ENCODE measurements at places on chromosomes 12 and 14.
A peak's percentile ranks its signal among the peaks of the same experiment; 100 is the strongest.

GRCh38 chr12:66491853-66492252 lies 187.0 kb downstream of the GRIP1 start:
- DNase-seq = no peak

DNA sequence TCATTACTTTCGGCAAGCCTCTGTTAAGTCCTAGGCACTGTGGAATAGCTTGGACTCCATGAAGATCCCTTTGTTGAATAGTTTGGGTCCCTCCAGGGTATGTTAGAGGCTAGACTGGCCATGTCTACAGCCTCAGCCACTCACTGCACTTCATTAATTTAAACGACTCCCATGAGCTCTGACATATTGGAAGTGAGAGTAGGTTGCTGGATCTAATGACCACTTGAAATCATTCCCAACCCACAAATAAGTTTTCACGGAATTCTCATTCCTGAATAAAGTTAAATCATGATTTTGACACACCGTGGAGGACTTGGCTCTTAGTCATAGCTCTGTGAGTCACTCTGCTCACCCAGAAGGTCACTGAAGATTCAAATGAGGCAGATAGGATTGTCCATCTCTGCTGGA lies 21.4 kb upstream of the APPL2 start:
- DNase-seq = peak; percentile 96

DNA sequence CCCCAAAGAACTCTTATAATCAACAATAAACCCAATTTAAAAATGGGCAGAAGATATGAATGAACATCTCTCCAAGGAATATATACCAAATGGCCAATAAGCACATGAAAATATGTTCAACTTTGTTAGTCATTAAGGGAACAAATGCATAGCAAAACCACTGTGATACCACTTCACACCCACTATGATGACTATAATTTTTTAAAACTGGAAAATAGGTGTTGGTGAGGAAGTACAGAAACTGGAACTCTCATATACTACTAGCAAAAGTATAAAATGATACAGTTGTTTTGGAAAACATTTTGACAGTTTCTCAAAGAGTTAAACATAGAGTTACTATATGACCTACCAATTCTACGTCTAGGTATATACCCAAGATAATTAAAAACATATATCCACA lies 9.4 kb upstream of the HEATR5A start:
- DNase-seq = no peak

- peak; percentile 83 for DNase-seq
These were observed 189.7 kb downstream of the ETV6 start for GRCh38 chr12:11839091-11839641.

DNA sequence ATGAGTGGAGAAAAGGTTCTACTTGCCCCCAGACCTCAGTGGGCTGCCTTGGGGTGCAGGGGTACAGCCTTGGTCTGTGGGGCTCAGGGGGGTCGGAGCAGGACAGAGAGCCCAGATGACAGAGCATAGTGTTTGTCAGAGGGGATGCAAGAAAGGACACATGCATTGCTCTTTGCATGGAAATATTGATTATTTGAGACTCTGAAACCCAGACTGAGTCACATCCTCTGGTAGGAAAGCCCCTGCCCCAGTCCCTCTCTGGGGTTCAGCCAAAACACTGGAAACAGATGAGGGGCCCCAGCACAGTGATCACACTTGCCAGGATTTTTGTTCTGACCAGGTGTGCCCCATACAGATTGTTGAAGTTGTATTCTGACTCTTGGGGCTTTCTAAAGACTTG lies 1094.4 kb downstream of the BCL11B start:
- no peak for DNase-seq

DNA sequence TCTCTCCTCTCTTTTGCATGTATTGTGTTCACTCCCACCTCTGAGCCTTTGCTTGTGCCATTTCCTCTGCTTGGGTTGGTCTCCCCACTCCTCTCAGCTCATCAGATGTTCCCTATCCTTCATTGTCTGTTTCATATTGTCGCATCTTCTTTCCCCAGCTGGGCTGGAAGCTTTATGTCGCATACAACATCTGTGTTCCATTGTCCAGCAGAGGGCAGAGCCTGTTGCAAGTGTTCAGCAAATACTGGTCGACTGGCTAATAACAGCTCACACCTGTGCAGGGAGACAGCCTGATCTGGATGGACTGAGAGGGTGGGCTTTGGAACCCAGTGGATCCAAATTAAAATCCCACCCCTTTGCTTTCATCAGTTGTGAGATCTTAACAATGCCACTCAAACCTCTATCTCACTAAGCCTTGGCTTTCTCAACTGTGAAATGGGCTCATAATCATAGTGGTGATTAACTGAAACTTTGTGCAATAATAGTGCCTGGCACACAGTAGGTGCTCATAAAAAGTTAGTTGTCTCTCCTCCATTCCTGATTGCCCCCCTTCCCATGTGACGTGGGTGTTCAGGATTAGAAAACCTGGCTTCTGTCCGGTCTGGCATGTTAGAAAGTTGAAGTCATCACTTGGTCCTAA lies 75.8 kb downstream of the RIN3 start:
- DNase-seq = no peak

- no peak for DNase-seq
These were observed 13.3 kb upstream of the PLEKHG6 start for GRCh38 chr12:6297170-6297569.

DNA sequence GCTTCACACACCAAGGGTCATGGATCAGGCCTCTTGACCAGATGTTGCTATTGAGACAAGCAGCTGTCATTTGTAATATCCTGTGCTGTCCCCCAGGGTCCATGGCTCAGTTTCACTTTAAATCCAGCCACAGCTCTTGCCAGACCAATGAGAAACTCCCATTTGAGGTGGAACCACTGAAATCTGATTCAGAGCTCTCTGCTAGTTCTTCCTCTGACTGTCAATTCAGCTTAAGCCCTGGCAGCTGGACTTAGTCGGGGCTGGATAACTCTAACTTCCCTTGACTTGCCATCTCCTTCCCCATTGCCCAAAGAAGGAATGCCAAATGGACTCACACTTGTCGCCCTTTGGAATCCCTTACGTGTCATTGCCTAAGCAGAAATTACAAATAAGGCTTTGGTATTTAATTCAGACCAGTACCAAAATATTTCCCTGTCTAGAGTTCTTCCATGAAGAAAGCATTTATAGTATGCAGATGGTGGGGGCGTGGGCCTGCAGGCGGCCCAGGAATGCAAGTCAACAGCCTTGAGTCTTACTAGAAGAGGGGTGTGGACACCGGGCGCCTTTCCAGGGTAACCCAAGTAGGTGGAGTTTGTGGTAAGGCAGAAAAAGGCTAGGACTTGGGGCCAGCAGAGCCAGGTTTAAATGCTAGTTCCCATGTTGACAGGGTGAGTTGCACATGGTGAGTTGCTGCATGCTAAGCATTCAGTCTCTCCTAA lies 96.9 kb upstream of the TMPO start:
- DNase-seq = peak; percentile 99

DNA sequence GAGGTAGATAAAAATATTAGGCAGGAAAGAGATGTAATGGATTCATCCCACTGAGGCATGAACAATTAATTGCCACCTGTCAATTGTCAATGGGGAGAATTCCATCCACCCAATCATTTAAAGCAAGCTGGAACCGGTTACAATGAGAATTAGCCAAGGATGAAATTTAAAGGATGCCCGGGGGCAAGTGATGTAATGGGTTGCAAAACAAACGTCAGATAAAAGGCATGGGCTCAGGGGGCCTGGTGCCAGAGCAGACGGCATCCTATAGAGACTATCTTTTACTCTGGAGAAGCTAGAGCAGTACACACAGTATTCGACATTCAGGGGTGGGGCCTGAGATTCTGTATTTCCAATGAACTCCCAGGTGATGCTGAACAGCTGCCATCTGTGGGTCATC lies 80.5 kb upstream of the ZFP36L1 start:
- DNase-seq = no peak

- no peak for DNase-seq
These were observed 435.4 kb upstream of the STXBP6 start for GRCh38 chr14:25485381-25485780.

DNA sequence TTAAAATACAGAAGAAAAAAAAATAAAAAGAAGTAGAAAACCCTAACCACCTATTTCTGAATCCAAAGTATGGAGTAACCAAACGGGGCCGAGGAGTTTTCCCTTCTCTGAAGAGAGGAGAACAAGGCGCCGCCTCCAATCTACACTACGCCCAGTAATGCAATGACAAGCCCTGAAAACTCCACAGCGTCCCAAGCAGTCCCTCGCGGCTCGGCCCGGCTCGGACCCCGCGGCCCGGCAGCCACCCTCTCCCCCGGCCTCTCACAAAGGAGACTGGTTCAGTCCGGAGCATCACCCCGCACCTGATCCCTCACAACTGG lies 371 bp downstream of the CHD8 start:
- DNase-seq = no peak

DNA sequence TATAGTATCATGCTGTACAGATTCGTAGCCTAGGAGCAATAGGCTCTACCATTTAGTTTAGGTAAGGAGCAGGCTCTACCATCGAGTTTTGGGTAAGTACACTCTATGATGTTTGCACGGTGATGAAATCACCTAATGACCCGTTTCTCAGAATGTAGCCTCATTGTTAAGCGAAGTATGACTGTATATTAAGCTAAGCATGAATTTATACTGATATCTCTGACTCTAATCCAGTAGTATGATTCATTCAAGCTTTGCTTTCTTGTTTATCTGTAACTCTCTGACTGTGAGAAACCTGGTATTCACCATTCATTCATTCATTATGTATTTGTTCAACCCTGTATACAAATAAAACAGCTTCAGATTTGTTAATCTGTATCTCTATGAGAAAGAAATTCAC lies 283.9 kb upstream of the PRICKLE1 start:
- DNase-seq = peak; percentile 74

GRCh38 chr14:104476437-104476836 lies 103.1 kb upstream of the C14orf180 start:
- DNase-seq = no peak

GRCh38 chr14:59787045-59787674 lies 83.4 kb downstream of the RTN1 start:
- DNase-seq = no peak

DNA sequence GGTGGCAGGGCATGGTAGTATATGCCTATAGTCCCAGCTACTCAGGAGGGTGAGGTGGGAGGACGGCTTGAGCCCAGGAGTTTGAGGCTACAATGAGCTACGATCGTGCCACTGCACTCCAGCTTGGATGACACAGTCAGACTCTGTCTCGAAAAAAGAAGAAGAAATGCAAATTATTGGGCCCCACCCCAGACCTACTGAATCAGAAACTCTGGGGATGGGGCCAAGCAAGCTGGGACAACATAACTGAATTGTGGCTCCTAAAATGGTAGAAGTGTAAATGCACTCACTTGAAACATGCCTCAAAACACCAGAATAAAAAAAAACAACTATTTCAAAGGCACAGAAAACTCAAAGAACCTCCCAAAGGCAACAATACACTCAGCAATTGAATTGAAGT lies 37.0 kb downstream of the CIT start:
- DNase-seq = no peak

GRCh38 chr14:52936437-52936836 lies 14.4 kb downstream of the FERMT2 start:
- DNase-seq = no peak

DNA sequence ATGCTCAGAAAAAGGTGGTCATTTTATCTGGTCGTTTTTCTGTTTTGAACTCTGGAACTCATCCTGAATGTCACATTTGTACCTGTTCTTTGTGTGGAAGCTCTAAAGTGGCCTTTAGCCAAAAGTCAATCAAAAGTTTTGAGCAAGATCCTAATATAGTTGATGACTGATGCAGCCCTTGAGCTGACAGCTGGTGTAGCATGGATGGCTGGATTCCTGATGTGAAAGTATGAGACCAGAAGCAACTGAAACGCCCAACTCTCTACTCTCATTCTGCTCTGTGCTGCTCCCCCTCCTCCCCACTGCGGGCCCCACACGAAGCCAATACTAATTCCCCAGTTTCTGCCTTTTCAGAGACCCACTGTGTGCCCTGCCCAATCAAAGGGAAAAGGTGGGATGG lies 10.3 kb upstream of the MYH7 start:
- DNase-seq = no peak

DNA sequence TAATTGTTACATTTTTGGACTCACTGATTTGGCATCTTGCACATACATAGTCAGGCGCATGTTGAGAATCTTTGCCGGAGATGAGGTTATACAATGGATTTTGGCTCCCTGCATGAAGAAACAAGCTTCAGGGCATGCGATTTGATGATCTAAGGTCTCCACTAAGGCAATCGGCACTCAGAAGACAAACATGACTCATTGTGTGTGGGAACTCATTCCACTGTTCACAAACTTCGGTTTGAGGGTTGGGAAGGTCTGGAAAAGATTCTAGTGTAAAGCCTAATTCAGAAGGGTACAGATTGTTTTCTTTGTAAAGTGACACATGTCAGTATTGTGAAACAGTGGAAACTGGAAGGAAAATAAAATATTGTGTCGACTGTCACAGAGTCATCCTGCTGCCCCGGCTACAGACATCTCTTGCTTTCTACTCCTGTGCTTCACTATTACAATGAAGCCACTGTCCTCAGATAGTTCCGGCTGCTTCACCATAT lies 192.6 kb upstream of the HMGA2 start:
- peak; percentile 100 for DNase-seq

DNA sequence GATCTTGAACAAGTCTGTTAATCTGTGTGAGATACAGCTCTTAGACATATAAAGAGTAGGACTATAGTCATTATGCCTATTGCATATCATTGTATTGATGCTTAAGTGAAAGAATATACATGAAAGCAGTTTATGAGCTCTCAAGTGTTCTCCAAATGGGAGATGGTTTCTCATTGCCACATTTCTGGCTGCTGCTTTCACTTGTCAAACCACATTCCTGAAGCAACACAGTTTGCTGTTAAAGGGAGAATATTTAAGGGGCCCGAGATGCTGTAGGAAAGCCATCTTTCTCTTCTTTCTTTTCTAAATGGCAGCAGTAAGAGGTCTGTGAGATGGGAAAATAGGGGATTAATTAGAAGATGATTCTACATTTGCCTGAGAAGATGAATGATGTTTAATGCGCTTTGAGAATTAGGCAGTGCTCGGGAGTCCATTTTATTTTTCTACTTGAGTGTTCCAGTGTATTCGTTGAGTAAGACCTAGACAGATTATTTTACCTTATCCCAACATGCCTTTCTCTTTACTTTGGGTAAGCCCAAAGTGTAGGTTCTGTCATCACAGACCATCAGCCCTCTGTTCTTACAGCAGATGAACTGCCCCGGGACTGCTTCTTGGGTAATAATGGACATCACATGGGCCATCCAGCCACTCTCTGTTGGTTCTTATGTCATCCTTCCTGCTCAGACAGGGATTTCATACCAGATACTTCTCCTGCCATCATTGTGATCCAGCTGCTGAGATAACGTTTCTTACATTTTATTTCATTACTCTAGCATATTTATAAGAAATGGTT lies 35.6 kb downstream of the ANO4 start:
- DNase-seq = no peak

DNA sequence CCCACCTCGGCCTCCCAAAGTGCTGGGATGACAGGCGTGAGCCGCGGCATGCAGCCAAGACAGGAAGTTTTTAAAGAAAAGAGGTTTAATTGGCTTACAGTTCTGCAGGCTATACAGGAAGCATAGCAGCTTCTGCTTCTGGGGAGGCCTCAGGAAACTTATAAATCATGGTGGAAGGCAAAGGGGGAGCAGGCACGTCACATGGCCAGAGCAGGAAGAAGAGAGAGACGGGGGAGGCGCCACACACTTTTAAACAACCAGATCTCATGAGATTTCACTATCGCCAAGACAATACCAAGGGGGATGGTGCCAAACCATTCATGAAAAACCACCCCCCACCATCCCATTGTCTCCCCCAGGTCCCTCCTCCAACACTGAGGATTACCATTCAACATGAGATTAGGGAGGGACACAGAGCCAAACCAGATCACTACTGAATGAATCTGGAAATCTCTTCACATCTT lies 14.1 kb downstream of the CCDC63 start:
- DNase-seq = no peak
